Stimulated activated CD8-positive, alpha-beta memory T cell treated with anti-CD3 and anti-CD28 coated beads, Interleukin-7, amount 100 ng/mL, for 1 hour (primary cell): ENCODE measurements at places on chromosomes 6 and 20.
A peak's percentile ranks its signal among the peaks of the same experiment; 100 is the strongest.

DNA sequence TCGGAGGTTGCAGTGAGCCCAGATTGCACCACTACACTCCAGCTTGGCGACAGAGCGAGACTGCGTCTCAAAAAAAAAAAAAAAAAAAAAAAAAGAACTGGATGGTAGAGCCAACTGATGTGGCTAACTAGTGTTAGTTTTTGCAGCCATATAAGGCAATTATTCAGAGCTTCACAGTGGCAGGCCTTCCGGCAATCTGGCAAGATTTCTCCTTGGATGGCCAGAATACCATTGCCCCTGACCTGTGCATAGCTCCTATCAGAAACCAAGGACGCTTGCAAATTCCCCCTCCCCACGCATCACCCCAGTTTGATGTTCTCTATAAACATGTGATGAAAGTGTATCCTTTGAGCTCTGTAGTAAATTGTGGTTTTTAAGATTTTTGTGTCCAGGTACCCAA lies 127.0 kb downstream of the RNF144B start:
- DNase-seq = no peak

DNA sequence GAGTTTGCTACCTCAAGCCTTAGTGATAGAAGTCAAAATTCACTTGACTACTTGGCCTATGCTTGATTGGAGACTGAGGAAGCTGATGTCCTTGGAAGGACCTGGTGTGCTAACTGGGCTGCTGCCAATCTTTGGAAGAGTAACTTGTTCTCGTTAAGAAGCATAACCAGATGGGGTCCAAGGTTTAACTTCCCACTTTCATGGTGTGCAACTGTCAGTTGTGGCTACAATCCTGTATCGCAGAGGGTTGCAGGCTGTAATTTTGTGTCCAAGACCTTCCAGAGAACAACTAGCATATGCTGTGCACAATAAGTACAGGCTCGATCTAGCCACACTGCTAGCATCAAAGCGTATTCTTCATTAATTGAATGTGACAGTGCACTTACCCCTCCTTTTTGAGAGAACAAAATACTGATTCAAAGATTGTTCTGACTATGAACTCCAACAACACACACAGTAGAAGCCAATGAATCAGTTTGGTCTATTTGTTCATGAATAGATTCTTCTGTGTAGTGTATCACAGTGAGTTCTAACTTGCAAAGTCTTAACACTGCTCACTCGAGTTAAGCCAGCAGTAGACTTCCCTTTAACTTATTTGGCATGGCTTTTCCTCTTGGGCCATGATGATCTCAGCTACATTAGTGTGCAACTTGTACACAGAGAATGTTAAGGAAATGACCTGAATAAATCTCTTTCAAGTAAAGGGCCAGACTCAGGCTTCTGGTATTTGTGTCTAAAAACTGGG lies 15.8 kb upstream of the PLCB1 start:
- DNase-seq = no peak

DNA sequence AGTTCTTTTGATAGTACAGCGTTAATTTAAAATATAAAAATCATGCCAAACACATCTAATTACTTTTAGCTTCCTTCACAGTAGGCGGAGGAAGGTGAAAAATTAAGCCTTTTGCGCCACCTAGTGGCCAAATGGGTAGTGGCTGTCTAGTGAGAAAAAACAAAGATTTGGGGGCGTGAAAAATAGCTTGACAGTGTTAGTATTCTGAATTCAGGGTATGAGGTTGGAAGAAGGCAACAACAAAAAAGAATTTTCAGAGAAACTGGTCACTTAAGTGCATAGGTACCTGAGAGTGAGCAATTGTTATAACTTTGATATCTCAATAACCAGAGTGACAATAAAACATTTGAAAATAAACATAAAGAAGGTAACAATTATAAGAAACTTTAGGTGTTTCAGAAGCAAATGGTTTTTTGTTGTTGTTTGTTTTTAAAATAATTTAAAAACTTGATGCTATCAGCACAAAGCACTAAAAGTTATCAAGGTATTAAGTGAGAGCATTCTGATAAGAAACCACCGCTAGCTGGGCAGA lies 14.3 kb downstream of the PSMB9 start:
- peak; percentile 84 for DNase-seq

DNA sequence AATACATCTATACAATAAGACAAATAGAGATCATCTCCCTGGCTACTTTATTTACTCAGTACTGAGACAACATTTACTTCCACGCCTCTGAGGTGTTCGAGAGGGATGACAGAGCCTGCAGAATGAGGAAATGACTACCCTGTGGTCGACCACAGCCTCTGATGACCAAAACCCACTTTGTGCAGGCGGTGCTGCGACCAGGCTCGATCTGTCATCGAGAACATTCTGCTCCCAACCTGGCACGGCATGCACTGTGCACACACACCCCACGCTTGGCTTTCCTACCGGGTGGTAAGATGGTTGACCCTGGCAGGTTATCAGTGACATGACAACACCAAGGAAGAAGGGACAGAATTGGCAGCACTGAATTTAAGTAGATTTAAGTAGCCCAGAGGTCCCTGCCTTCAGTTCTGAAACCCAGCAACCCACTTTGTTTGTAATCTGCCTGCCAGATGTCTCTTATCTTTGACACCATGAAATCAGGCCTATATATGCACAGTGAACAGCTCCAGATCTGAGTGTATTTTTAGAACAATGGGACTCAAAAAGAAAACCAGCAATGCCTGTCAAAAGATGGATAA lies 42.6 kb downstream of the TTI1 start:
- peak; percentile 4 for DNase-seq

- no peak for DNase-seq
These were observed 35.4 kb downstream of the AGPAT4 start for GRCh38 chr6:161238500-161238899.

- DNase-seq = no peak
These were observed 145.6 kb downstream of the TBX18 start for GRCh38 chr6:84618836-84619235.

DNA sequence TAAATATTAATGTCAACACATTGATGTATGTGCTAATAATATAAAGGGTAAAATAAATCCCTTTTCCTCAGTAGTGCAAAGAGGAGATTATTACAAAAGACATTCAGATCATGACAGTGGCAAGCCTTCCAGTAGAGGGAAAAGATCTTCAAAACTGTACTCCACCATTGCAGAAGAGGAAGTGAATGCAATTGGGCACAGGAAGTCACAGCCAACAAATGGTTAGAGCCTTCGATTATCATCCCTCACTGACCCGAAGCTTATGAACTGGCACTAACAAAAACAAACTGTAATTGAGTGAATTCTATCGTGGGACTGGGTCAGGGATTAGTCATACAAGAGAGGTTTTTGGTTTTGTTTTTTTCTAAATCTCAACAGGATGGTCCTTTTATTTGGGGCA lies 39.3 kb upstream of the SCGN start:
- DNase-seq = no peak

DNA sequence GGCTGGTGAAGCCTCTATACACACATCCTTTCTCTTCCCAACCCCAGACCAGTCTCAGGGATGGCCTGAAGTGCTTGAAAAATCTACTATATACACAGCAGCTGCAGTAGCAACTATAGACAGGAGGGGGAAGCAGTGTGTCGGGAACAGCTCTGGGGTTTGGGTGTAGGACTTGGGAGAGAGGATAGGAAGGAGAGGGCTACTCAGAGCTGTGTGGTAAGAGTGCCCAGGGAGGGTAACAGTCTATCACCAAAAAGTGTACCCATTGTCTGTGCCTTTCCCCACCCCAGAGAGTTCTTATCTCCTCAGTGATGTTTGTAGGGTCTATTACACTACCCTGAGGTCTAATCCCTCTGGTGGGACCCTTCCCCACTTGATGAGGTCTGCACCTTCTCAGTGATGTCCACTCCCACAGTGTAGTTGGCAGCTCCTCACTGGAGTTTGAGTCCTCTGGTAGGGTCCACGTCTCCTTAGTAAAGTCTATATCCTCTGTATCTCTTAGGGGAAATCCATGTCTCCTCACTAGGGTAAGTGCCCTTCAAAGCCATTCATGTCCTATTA lies 1.5 kb upstream of the GGT7 start:
- DNase-seq = no peak

DNA sequence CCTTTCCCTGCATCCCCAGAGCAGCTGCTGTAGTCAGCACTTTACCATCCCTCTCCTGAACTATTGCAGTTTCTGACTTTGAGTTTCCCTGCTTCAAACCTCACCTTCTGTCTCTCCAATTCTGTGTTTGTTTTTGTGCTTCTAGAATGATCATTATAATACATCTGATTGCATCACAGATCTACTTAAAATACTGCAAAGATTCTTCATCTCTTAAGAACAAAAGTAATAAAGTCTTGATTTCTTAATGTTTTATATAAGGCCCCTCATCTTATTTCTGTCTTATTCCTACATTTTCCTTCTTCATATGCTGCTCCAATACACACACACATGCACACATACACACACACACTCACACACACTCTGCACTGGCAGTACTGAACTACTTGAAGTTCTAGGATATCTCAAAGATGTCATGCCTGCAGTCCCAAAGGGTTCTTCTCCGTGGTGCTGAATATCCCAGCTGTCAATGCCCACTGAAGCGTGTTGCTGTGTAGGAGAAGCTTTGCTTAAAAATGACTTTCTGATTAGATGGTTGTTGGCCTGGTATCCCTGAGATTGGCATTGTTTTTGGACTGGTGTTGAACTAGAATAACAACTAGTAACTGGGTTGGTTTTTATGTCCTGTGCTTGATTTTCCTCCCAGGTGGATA lies 97.2 kb downstream of the MAP3K4 start:
- DNase-seq = no peak

DNA sequence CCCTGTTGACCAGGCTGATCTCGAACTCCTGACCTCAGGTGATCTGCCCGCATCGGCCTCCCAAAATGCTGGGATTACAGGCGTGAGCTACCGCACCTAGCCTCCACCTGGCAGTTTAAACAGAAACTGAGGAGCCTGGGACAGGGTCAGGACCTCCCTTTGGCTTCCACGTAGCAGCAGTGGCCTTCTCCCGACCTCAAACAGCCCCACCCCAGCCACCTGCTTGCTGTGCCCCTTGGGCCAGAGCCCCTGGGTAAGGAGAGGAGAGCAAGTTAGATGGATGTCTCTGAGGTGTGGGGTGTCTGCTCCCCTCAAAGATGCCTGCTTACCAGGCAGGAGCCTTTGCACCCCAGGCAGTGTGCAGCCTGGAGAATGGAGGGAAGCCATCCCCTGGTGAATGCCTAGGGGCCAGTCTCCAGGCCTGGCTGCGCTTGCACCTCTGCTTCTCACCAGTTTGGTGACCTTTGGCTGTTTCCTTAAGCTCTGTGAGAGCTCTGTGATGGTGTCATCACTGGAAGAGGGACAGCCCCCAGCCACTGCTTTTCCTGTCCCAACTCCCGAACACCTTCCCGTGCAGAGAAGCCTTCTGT lies 42.1 kb upstream of the MDFI start:
- no peak for DNase-seq

DNA sequence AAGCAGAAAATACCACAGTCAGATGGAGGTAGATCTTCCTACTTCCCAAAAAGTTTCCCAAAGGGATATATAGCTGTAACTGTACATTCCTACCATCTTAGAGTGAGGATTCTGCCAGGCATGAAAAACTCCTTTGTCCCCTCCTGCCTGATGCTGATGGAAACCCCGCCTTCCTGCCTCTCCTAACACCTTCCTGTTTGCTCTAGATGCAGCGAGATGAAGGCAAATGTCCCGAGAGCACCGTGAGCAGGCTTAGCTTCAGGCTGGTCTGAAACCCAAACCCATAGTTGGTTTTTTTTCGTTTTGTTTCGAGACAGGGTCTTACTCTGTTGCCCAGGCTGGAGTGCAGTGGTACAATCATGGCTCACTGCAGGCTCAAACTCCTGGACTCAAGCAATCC lies 55.6 kb downstream of the MYB start:
- no peak for DNase-seq

DNA sequence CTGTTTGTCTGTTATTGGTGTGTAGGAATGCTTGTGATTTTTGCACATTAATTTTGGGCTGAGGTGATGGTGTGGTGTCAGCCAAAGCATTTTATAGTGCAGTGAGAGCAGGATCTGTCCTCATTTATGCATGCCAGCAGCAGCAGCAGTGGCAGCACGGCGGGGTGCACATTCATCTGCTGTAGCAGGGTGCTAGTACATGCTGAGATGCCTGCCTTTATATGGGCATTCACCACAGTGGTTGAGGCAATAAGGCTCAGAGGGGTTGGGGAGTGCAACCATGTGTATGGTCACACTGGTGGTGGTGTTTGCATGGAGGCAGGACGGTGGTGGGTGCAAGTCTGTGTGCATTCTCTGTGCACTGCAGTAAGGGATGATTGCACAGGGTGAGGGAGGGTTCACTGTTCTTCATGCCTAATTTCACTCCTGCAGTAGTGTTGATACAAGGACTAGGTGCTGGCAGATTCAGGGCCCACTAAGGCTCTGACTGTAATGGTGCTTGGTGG lies 129.3 kb upstream of the SYNCRIP start:
- DNase-seq = no peak

GRCh38 chr6:93177438-93177837 lies 241.9 kb downstream of the EPHA7 start:
- DNase-seq = no peak

- no peak for DNase-seq
These were observed 191.5 kb upstream of the RNF217 start for GRCh38 chr6:124770784-124771183.

- DNase-seq = no peak
These were observed 210.3 kb downstream of the FOXA2 start for GRCh38 chr20:22374066-22374465.

GRCh38 chr20:37020636-37021035 lies 69.1 kb upstream of the SAMHD1 start:
- no peak for DNase-seq

GRCh38 chr6:84547341-84547801 lies 217.0 kb downstream of the TBX18 start:
- no peak for DNase-seq

DNA sequence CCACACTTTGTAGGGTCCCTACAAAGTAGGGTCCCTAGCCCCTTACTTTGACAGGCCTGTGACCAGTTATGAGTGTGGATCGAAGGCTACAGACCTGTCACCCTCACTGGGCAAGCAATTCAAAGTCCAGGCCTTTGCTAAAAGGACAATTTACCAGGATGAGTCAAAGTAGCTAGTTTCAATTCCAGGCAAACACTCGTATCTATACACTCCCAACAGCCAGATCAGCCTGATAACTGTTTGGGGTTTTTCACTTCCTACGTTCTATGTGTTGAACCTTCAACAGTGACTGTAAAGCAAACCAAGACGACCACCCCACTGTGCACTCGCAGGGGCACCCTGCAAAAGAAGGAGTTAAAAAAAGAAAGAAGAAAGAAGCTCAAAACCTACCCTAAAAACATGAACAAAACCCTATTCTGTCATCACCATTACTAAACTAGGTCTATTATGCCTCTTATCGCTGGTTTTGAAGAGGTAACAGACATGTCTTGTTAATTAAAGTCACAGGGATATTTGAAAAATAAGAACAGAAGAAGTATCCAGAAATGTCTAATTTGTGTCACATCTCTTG lies 3.2 kb downstream of the GFOD1 start:
- DNase-seq = no peak

- DNase-seq = no peak
These were observed 443.6 kb downstream of the CDC5L start for GRCh38 chr6:44831002-44831610.

DNA sequence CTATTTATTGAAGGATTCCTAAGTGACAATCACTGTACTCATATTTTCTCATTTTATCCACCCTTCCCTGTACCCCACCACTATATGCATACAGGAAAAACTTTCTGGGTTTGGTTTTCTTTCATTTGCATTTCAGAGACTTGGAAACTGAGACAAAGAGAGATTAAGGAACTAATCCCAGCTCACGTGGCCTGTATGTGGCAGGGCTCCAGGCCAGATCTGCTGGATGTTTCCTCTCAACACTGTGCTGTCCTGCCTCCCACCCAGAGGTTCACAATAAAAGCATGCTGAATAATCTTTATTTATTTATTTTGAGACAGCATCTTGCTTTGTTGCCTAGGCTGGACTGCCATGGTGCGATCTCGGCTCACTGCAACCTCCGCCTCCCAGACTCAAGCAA lies 50.2 kb downstream of the CEP162 start:
- DNase-seq = no peak
